ENCODE measurements at places on chromosomes 2 and 18.

GRCh38 chr2:201798252-201798913 is 8.0 kb upstream of the CDK15 start:
- DNase-seq: no peak

- DNase-seq: no peak
Observed at GRCh38 chr2:200042102-200042735, 86.8 kb downstream of the MAIP1 start.

DNA sequence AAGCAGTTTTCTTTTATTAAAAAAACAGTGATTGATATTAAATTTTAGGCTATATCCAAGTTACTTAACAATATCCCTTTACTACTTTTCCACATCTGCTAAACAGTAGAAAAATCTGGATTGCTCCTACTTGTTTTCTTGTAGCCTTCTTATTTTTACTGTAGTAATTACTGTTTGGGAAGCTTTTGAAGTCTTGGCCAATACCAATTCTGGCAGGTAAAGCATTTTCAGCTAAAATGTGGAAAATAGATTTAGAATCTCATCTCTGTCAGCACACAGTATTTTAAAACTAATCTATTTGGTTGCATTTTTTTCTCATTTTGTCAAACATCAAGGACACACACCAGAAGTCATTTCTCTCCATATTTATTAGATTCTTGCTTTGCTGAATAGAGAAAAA is 1485.7 kb upstream of the PIK3C3 start:
- DNase-seq: no peak

DNA sequence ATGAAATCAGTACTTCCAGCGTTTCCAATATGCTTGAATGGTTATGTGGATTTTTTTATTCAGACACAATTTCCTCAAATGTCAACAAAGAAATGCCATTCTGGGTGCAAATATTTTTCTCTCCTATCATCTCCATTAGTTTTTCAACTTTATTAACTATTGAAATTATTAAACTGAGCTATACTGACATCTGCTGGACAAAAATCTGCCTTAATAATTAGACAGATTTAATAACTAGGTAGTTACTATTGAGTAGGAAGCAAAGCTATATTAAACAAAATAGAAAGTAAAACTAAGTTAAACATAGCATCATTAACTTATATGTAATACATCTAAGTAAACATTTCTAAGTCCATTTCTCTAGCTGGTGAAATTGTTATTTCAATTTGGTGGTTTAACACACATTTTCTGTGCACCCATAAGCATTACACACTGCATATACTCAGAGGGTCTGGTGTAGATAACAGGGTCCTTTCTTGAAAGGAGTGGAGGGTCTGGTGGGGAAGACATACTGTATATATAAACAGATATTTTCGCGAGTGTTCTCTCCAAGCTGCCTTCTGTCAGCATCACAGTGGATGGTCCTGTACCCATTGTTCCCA is 77.0 kb downstream of the LANCL1 start:
- DNase-seq: no peak

DNA sequence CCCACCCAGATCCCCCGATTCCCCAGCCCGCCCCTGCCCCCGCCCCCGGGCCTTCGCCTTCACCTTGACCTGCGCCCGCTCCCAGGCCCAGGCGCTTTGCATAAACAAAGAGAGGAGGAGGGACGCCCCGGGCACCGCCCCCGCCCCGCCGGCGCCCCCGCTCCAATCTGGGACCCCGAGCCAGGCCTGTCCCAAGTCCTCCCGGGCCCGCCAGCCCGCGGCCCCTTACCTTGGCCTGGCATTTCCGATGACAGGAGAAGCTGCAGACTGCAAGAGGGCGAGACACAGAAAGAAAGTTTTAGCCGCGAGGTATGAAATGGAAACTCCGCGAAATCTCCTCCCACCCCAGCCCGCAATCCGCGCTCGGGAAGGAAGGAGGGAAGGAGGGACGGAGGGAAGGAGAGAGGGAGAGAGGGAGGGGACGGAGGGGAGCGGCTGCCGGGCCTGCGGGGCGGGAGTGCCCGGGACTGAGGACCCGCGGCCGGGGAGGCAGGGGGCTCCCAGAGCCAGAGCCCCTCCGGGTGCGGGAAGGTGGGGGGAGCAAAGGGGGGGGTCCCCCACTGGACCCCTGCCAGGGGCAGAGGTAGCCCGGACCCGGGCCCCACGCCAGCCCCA is 24.2 kb downstream of the TNS1 start:
- no peak for DNase-seq

- no peak for DNase-seq
Observed at GRCh38 chr2:98436734-98437133, 7.9 kb upstream of the INPP4A start.

GRCh38 chr2:167127135-167127534 is 238.9 kb downstream of the XIRP2 start:
- DNase-seq: no peak

DNA sequence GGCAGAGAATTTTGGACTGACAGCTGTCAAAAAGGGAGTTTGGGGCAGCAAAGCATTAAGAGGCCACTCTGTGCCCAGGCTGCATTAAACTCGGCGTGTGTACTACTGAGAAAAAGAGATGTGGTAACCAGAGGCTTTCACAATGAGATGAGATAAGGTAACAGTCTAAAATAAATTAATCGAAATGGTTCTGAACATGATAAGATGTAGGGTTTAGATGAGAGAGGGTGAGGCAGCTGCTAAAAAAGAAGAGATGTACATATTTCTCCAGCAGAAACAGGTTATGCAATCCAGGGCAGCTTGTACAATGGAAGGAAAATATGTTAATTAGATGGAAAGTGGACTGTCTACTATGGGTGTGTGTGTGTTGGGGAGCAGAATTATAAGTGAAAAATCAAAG is 39.2 kb upstream of the ACTR3 start:
- DNase-seq: no peak

DNA sequence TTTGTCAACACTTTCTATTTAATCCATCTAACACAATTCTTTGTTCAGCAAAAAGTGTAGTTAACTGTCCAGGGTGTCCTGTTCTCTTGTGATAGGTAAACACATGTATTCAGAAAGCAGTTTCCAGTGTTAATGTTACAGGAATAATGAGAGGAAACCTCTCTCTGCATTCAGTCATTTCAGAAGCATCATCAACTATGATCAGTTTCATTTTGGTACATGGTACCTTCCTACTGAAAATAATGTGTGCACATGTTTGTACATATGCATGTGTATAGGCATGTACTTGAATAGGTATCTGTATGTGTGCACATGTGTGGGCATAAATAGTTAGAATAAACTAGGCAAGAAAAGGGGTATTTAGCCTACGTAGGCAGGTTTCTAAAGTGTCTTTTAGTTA is 16.6 kb downstream of the EFEMP1 start:
- no peak for DNase-seq

DNA sequence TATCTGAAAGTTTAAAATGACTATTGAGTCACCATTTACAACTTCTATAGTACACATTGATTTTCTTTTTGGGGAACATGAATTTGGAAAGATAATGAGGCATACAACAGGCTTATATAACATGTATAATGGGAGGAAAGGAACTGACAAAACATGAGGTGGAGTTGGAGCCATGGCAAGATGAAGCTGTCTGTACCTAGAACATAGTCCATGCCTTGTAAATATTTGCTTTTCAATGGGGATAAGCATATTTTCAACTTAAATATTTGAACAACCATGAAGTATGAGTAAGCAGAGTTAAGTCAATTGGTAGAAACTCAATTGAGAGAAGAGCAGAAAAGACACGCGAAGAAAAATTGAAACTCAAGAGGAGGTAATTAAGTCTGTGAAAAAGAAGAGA is 37.1 kb upstream of the GALNT13 start:
- no peak for DNase-seq

GRCh38 chr2:169997140-169997887 is 170.1 kb downstream of the UBR3 start:
- DNase-seq: no peak

GRCh38 chr2:73033142-73033765 is 38.3 kb downstream of the SFXN5 start:
- DNase-seq: no peak

- DNase-seq: no peak
Observed at GRCh38 chr2:85536479-85536878, 2.5 kb upstream of the MAT2A start.

DNA sequence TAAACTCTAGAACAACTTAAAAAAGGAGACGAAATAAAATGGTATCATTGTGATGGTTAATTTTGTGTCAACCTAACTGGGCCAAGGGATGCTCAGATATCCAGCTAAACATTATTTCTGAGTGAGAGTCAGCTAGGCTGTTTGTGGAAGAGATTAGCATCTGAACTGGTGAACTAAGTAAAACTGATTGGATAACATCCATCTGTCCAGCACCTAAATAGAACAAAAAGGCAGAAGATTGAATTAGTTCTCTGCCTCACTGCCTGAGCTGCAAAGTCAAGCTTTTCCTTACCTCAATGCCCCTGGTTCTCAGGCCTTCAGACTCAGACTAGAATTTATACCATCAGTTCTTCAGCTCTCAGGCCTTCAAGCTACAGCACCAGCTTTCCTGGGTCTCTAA is 30.0 kb downstream of the PPP3R1 start:
- DNase-seq: no peak

GRCh38 chr2:102435741-102436140 is 12.8 kb downstream of the IL18RAP start:
- DNase-seq: no peak

DNA sequence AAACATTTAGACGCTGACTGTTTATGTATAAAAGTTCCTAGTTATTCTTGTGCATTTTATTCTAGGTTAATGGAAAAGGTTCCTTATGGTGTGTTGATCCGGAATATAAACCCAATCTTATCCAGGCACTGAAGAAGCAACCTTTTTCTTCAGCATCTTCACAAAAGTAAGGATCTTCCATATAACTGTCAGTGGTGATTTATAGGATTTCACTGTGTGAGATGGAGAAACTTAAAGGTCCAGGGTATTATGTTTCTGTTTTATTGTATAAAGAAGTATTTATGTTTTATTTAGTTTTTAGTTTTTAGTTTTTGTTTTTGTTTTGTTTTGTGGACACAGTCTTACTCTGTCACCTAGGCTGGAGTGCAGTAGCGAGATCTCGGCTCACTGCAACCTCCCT is 171.0 kb upstream of the STON1 start:
- DNase-seq: no peak

- DNase-seq: no peak
Observed at GRCh38 chr18:28114472-28114871, 62.5 kb downstream of the CDH2 start.

- no peak for DNase-seq
Observed at GRCh38 chr2:8615576-8616281, 66.1 kb upstream of the ID2 start.

DNA sequence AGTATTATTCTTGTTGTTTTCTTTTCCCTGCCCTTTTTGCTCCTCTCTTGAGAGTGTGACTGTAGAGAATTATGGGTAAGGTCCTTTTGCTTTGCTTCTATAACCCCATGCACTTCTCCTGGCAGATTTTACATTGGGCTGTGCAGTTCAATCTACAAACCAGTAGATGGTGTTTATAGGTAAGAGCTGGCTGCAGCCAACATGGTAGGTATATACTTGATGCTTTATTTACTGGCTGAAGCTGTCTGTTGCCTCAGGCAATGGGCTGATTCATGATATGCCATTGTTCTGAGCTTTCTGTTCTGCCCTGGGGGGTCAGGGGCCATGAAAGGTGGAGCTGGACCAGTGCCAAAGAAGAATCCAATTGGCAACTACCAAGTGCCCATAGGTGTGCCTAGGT is 48.3 kb upstream of the MYL1 start:
- no peak for DNase-seq

- no peak for DNase-seq
Observed at GRCh38 chr2:169775765-169776164, 22.9 kb upstream of the SSB start.
